NCI-H524 (cell line): ENCODE measurements at places on chromosomes 12 and 14.
A peak's percentile ranks its signal among the peaks of the same experiment; 100 is the strongest.

- DNase-seq: no peak
Measured at GRCh38 chr14:93034671-93034994, 81.1 kb downstream of the ITPK1 start.

- DNase-seq: no peak
Measured at GRCh38 chr14:64119500-64119899, 174.7 kb downstream of the ESR2 start.

- no peak for DNase-seq
Measured at GRCh38 chr14:55238019-55238680, 33.1 kb upstream of the FBXO34 start.

GRCh38 chr12:5941907-5942306 is 3.2 kb downstream of the ANO2 start:
- DNase-seq: no peak

- no peak for DNase-seq
Measured at GRCh38 chr12:30792648-30793499, 38.1 kb upstream of the CAPRIN2 start.

DNA sequence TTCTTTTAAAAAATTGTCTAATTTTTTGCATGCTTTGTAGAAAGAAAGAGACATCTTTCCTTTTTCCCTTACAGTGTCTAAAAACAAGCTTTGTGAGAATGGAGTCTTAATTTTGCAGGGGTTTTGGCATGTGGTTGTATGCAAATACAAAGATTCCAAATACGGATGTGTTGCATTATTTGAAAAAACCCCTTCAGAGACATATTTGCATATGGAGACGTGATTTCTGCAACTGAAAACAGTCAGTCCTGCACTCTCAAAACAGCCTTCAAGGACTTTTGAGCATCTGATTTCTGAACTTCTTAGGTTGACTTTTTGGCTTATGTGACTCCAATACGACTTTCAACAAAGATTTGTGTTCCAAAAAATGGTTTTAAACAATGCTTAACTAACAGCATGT is 7.8 kb downstream of the IRAK3 start:
- DNase-seq: no peak

DNA sequence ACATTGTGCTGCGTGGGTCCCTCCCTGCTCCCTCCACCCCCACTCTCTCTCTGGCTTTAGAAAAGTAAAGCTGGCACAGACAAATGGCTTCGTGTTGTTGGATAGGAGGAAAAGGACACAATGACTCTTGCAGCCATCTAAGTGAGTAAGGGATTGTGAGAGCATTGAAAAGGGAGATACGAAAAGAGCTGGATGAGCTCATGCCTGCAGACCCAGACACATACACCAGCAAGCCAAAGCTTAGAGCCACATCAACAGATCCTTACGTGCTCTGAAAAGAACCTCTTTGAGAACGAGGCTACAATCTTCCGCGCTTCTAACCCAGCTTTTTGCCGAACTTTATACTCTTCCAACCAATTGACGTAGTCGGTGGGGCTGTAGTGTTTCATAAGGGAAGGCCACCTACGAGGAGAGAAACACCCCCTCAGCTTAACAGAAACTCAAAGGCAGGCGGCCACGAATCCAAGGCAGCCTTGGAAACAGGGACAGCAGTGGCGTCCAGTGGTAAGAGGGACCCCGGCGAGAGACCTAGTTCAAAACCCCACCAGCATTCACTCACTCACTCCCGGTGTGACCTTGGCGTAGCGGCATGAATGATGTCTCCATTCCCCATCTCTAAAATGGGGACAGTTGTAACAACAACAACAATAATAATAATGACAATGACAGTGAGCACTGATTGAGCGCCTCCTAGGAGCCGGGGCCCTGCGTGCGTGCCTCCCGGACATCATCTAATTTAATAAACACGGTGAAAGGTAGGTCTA is 1.1 kb downstream of the FBXO21 start:
- DNase-seq: no peak

DNA sequence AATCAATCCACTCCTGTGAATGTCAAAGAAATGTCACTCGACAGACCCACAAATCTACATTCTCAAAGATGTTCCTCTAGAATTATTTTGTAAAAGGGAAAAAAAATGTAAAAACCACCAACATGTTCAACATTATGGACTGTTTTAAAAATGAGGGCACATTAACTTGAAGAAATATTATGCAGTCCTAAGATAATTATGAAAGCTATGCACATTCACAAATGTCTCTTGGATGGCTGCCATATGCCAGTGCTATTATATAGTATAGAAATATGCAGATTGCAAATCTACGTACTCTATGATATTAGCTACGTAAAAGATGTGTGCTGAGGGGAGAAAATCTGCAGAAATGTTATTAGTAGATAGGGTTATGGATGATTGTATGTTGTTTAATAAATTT is 334.2 kb downstream of the BMP4 start:
- no peak for DNase-seq

- no peak for DNase-seq
Measured at GRCh38 chr12:30863839-30864238, 62.7 kb upstream of the TSPAN11 start.

GRCh38 chr14:64549016-64549415 is 745 bp upstream of the PPP1R36 start:
- no peak for DNase-seq

GRCh38 chr12:46944088-46944487 is 118.3 kb upstream of the SLC38A4 start:
- peak; percentile 10 for DNase-seq

DNA sequence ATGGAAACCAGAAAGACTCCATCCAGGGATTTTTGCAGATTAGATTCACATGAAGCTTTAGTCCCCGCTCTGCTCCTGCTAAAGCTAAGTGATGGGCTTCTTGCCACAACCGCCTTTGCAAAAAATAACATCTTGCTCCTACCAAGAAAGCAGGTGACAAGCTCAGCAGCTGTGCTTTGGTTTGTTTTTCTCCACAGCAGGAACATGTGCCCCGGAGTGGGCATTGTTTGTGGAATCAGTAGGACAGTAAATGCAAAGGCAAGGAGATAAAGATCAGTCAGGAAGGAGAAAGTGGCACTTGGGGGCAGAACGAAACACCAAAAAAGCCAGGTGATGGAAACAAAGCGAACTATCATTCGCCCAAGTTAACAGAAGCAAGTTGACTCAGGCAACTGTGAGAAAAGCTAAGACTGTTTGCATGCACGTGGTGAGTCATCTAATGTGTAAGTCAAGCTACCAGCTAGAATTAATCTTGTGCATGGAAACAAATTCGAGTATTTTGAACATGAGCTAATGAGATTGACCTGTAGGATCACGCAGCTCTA is 165.5 kb upstream of the PLXNC1 start:
- no peak for DNase-seq

DNA sequence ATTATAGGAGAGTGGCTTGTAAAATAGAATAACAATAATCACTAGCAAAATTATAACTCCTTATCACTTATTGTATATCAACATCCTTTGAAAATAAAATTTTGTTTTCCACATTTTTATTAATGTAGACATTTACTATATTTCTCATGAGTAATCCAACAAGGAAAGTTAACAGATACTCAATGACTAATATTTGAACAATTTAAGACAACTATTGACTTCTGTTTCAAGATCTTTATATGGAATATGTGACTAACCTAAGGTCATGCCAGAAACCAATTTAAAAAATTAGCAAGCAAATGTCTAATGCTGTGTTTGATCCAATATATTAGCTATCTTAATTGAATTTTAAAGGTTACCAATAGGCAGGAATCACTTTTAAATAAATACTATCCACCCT is 638.5 kb upstream of the FLRT2 start:
- no peak for DNase-seq

GRCh38 chr14:39432619-39433451 is 602 bp upstream of the FBXO33 start:
- DNase-seq: peak; percentile 97

GRCh38 chr14:69572030-69572840 is 2.4 kb downstream of the CCDC177 start:
- DNase-seq: no peak

- DNase-seq: no peak
Measured at GRCh38 chr12:110316861-110317260, 35.8 kb downstream of the ATP2A2 start.

GRCh38 chr12:116065606-116066005 is 211.9 kb downstream of the MED13L start:
- no peak for DNase-seq

GRCh38 chr12:4151362-4152121 is 122.0 kb upstream of the CCND2 start:
- DNase-seq: no peak

DNA sequence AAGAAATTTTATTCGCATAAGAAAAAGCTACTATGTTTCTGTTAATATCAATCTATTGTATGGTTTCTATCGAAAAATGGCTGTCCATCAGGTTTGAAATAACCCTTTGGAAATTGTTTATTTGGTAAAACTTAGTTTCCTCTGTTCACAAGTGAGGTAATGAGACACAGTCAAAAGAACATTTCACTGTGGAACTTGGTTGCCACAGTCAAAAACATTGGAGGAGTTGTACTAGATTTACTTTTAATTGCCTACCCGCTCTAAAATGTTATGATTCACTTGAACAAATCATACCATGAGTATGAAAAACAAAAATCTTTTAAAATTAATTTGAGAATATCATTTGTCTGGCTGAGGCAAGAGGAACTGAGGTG is 46.5 kb downstream of the ITPR2 start:
- DNase-seq: no peak

- DNase-seq: no peak
Measured at GRCh38 chr12:113103756-113104450, 31.7 kb downstream of the RASAL1 start.

DNA sequence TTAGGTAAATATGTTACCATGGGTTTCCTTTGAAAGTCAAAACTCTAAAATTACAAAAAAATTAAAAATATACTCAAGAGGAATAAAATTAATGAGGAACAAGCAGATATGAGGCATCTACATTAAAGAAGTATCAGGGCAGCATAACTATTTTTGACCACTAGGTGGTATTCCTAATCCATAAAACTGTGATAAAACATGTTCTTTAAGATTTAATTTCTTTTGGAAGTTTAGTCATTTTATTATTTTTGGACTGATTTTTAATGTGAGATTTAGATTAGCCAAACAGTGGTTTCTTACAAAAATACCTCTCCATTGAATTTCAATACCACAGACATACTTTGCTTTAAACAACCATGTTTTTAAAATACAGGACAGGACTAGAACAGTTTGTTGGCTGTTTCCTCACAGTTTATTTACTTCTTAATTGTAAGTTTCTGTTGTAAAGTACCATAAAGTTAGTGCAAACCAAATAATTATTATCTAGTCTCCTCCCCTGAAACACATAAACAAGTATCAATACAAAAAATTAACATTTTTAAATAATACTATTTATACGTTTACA is 49.8 kb downstream of the NTS start:
- DNase-seq: peak; percentile 13

- no peak for DNase-seq
Measured at GRCh38 chr12:182381-182892, 31.5 kb downstream of the SLC6A12 start.

GRCh38 chr12:53231921-53232645 is at the start of gene RARG:
RARG (minus strand) TSS chr12:53232209; CDS start chr12:53227545, 4,664 bp downstream.
- DNase-seq: no peak

GRCh38 chr12:46449316-46449715 is 76.7 kb upstream of the SLC38A2 start:
- DNase-seq: no peak

- no peak for DNase-seq
Measured at GRCh38 chr12:1350055-1350933, 244.1 kb downstream of the FBXL14 start.

- DNase-seq: no peak
Measured at GRCh38 chr14:54186821-54187763, 209.7 kb upstream of the CDKN3 start.

- DNase-seq: peak; percentile 100
Measured at GRCh38 chr14:22715186-22715812, 51.2 kb upstream of the OXA1L start.

DNA sequence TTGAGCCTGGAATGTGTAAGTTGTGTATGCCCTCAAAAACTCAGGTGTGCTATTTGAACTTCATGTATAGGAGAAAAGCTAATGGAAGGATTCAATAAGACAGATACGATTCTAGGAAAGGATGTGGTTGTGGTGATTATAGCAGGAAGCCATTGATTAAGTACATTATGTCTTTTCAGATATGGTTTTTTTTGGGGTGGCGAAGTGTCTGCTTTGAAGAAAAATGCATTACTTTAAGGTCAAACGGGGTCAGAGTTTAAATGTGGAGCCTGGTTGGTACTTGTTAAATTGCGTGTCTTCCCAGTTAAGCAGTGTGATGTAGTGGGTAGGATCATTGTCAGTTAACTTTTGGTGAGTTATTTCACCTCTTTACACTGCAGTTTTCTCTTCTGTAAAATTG is 13.0 kb upstream of the NUP107 start:
- DNase-seq: no peak

GRCh38 chr14:64671591-64671990 is 32.6 kb upstream of the PLEKHG3 start:
- DNase-seq: peak; percentile 53

DNA sequence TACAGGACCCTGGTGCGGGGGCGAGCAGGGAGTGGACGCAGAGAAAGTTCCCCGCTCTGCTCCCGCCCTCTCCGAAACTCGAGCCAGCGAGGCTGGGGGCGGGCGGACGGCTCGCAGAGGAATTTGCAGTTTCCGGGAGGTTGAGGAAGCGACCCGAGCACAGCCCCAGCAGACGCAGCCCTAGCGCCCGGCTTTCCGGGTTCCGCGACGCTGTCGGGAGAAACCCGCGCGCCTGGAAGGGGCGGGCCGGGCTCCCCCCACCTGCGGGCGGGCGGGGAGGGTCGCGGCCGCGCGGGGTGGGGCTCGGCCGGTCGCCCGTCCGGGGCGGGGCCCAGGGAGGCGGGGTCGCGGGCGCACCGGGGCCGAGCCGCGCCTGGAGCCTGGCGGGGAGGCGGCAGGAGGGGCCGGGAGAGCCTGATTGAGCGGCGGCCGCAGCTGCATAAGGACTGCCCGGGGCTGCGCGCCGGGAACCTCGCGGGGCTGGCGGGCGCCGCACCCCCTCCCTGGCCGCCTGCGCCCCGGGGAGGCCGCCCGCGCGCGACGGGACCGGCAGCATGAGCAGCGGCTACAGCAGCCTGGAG is at the start of gene RASSF3:
Gene RASSF3, plus strand, starts transcription at position 417 of the 581 bp plus-strand sequence. Its CDS starts 138 bp downstream, at position 555.
- DNase-seq: peak; percentile 16

- DNase-seq: no peak
Measured at GRCh38 chr14:96905825-96906224, 108.6 kb downstream of the VRK1 start.

- DNase-seq: no peak
Measured at GRCh38 chr12:94372461-94372860, 87.2 kb downstream of the CEP83 start.

- no peak for DNase-seq
Measured at GRCh38 chr14:72553161-72553560, 340.7 kb downstream of the DPF3 start.

GRCh38 chr12:92338671-92339070 is 193.0 kb upstream of the BTG1 start:
- no peak for DNase-seq
